ENCODE measurements at places on chromosomes 12 and 14. TPM values are rescaled to one million over a fixed set of nuclear protein-coding genes. Genes with fewer than 3 reads are reported as not detected.

Gene CCDC197
- not detected for total RNA-seq

Gene GLT1D1
- total RNA-seq, result not detected

Gene KCNH5
- total RNA-seq, result not detected

DNA sequence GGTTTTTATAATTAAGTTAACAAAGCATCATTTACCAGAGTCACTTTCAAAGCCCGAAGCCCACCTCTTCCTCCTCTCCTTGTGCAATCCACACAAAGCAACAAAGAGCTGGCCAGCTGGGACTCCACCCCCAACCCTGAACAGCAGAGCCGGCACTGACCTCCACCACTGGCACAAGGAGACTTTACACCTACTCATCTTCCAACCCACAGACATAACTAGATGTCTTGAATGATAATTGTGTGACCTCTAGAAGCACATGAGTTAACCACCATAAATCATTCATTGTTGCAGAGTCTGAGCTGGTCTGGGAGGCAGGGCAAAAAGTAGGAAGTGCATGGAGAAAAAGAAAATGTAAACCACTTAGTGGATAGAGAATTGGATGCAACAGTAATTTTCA, 72.2 kb downstream of the ST8SIA1 start:
- no peak overlapping the region for H3K27ac ChIP-seq
- peaks cover 2% of the 10 kb centered on the region for H3K27me3 ChIP-seq
- no peaks in the 10 kb centered on the region for H3K36me3 ChIP-seq
- DNase-seq, result no peak

GRCh38 chr12:82058197-82058596, 299.0 kb upstream of the PPFIA2 start:
- DNase-seq, result no peak
- no peaks in the 10 kb centered on the region for H3K27me3 ChIP-seq
- H3K27ac ChIP-seq, result no peak overlapping the region

DNA sequence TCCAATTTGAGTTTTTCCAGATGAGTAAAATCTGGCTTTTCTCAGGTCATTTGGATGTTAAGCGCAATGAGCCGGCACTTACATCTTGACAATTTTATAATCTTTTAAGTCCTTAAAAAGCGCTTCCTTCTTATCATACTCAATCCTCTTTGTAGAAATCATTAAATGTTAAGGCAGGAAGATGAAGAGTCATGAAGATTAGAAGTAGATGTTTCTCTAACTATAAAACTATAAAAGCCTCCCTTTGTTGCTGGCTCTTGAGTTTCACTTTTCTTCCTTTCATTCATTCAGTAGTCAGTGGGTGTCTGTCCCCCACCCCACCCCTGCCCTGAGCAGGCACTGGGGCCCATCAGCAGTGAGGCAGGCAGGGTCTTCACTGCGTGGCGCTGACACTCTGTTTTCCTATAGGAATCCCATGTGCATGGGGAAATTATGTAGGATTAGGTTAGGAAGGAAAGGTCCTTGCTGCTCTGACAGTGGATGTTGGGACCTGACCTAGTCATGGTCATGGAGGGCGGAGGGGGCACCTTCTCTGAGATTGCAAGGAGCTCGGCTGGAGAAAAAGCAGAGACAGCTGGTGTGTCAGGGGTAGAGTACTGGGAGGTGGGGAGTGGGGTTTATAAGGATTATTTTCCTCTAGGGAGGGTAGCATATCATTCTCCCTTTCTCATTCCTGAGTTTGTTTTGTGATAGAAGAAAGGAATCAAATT, 65.8 kb downstream of the CCDC92 start:
- no peak overlapping the region for H3K4me3 ChIP-seq
- H3K36me3 ChIP-seq, result no peaks in the 10 kb centered on the region

DNA sequence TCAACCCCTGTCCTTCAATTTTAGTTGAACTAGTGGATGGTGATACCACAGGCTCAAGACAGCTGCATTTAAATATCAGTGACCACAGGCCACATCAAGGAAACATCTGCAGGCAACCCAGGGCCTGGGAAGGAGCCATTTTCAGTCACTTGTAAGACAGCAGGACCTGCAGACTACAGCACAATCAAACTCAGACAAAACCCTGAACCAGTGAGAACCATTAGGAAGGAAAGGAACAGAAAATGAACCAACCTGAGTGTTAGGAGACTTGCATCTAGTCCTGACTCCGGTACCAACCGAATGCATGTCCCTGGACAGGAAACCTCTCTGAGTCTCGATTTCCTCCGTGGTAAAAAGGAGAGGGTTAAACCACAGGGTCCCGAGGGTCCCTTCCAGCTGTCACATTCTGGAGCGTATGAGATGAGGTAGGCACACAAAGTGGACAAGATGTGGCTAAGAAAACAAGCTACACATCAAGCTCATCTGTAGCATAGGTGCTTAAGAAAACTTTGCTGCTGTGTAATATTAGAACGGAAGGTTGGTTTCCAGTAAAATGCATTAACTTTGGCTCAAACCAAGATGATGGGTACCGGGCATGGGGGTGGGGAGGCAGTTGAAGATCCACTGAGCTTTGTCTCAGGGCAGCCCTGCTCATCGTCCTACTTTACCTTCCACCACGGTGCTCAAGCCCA, 1.6 kb upstream of the CDKN1B start:
- H3K36me3 ChIP-seq, result no peaks in the 10 kb centered on the region
- H3K4me3 ChIP-seq, result peak overlapping the region; percentile 100
- no peaks in the 10 kb centered on the region for H3K27me3 ChIP-seq

GRCh38 chr12:100170313-100170858, 27.7 kb upstream of the BLTP3B start:
- no peak overlapping the region for H3K4me3 ChIP-seq
- no peaks in the 10 kb centered on the region for H3K27me3 ChIP-seq
- no peak overlapping the region for H3K27ac ChIP-seq
- no peak for DNase-seq
- H3K36me3 ChIP-seq, result peaks cover 10% of the 10 kb centered on the region
- no peaks in the 10 kb centered on the region for H3K4me1 ChIP-seq

DNA sequence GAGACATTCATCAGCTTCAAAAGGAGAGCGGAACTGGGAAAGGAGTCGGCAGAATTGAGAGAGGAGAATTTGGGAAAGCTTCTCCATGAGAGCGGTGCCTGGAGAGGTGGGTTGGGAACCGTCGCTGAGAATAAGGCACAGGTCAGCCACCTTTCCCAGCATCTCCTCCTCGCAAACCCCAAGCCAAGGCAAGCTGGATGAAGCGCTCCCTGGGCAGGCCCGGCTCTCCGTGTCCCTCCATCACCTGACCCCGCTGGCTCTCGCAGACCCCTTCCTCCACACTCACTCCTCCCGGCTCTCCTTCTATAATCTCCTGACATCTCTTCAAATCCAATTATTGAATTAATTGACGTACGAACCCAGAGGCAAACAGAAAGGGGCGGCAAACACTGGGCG, 18.9 kb upstream of the ATP5MC2 start:
- DNase-seq, result no peak
- H3K27ac ChIP-seq, result no peak overlapping the region
- H3K4me1 ChIP-seq, result peaks cover 29% of the 10 kb centered on the region
- H3K27me3 ChIP-seq, result peaks cover 30% of the 10 kb centered on the region

DNA sequence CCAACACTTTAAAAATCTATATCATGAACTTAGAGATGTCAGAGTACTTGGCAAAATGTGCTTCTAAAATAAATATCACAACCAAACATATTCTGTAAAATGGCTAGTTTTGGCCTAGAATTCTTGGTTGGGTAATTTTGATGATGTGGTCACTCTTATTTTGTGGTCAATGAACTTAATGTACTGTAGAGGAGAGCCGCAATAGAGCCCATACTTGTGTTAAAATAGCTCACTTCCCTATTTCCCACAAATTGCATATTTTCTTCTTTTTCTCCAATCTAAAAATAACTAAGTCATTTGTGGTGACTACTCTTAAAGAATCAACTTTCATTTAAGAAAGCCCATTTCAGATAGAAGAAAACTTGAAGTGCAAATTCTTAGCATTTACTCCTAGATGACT, 619.4 kb downstream of the CCER1 start:
- H3K36me3 ChIP-seq, result no peaks in the 10 kb centered on the region
- no peak overlapping the region for H3K4me3 ChIP-seq
- H3K27me3 ChIP-seq, result no peaks in the 10 kb centered on the region
- H3K27ac ChIP-seq, result no peak overlapping the region
- no peaks in the 10 kb centered on the region for H3K4me1 ChIP-seq

DNA sequence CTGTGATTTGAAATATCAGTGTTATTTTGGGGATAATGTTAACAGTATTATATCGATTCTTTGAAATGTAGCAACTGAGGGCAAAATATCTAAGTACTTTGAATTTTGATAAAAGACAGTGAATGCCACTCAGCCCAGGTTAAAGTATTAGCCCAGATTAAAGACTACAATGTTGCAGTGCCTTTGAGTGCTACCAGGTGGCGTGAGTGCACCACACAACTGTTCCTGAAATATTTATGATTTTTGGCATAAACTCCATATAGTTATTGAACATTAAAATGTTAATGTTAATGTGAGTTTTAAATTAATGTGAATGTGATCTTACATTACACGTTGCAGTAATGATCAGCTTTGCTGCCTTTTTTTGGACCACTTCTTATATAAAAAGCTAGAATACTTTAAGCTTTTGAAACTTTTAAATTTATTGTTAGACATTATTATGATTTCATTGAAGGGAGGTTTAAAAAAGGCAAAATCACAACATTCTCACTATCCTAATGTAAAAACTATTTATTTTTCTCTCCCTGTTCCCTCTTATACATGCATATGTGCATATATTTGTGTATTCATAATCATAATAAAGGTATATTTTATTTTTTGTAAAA, 22.5 kb downstream of the MRPS35 start:
- H3K4me3 ChIP-seq, result no peak overlapping the region
- no peaks in the 10 kb centered on the region for H3K27me3 ChIP-seq
- H3K4me1 ChIP-seq, result no peaks in the 10 kb centered on the region
- no peaks in the 10 kb centered on the region for H3K36me3 ChIP-seq

DNA sequence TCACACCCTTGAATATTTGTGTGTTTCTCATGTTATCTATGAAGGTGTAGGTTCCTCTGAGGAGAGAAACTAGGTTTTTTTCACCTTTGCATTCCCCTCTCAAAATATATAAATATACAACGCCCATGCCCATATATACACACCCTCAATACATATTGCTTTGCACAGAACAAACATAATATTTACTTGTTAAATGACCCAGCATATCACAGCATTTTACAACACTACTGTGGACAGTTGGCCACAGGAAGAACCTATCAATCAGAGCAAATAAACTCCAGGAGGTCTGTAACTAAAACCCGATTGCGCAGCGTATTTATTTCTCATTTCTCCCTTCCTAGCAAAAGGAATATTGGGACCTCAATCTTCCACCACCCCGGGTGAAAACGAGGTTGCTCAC, 196.0 kb downstream of the SLC5A8 start:
- no peaks in the 10 kb centered on the region for H3K27me3 ChIP-seq
- no peak overlapping the region for H3K4me3 ChIP-seq
- H3K4me1 ChIP-seq, result no peaks in the 10 kb centered on the region
- DNase-seq, result no peak
- no peaks in the 10 kb centered on the region for H3K36me3 ChIP-seq

DNA sequence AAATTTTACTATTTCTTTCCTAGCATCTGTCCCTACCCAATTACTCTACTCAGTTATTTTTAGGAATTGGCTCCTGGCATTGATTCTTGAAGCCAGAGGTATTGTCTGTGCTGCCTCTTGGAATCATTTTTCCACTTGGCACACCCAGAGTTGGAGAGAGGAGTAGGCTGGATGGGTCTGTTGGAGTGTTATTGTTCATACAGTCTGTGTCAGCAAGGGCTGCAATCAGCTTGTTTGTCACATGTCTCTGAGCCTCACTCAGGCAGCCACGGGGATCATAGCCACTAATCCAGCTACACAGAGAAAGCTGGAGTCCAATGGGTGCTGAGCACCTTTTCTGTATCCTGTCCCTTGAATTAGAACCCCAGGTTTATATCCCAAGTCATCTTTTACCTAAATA, 176.0 kb upstream of the DYRK2 start:
- no peak overlapping the region for H3K4me3 ChIP-seq
- no peaks in the 10 kb centered on the region for H3K27me3 ChIP-seq
- no peak overlapping the region for H3K27ac ChIP-seq
- H3K36me3 ChIP-seq, result no peaks in the 10 kb centered on the region

DNA sequence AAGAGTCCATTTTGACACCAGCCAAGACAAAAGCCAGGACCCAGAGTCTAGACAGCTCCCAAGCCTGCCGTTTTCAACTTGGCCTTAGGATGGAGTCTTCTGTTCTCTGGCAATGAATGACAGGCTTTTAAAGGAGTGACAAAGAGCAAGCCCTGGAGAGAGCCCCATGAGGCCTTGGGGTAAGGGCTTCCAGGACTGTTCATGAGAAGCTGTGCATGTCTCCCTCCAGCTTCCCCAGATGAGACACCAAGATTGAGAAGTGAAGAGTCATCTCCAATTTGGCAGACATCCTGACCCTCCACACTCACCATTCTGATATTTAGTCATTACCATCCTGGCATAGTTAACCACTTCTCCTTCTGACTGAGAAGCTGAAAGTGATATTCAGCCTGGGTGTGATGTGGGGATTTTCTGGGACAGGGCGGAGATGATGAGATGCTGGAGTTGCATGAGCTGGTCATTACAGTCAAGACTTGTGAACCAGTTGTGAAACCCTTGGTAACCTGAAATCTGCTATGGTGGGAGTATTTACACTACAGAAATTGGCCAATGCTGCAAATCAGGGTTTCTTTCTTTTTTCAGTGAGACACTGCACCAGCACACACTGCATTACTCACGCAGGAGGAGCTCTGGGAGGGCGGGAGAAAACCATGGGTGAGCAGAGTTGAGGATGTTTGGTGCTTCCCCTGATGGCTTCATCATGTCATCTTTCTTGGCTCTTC, 77.8 kb downstream of the VCPKMT start:
- H3K4me3 ChIP-seq, result no peak overlapping the region
- no peak for DNase-seq
- H3K27me3 ChIP-seq, result no peaks in the 10 kb centered on the region
- peak overlapping the region; percentile 78 for H3K27ac ChIP-seq

- DNase-seq, result no peak
- H3K27ac ChIP-seq, result no peak overlapping the region
- no peaks in the 10 kb centered on the region for H3K36me3 ChIP-seq
- H3K27me3 ChIP-seq, result no peaks in the 10 kb centered on the region
- no peaks in the 10 kb centered on the region for H3K4me1 ChIP-seq
- H3K4me3 ChIP-seq, result no peak overlapping the region
Measured at GRCh38 chr12:64229796-64230195, 7.7 kb upstream of the KICS2 start.

GRCh38 chr14:40248671-40249070, 816.4 kb upstream of the FBXO33 start:
- H3K27me3 ChIP-seq, result no peaks in the 10 kb centered on the region
- H3K27ac ChIP-seq, result no peak overlapping the region
- no peaks in the 10 kb centered on the region for H3K4me1 ChIP-seq
- H3K4me3 ChIP-seq, result no peak overlapping the region
- no peak for DNase-seq

DNA sequence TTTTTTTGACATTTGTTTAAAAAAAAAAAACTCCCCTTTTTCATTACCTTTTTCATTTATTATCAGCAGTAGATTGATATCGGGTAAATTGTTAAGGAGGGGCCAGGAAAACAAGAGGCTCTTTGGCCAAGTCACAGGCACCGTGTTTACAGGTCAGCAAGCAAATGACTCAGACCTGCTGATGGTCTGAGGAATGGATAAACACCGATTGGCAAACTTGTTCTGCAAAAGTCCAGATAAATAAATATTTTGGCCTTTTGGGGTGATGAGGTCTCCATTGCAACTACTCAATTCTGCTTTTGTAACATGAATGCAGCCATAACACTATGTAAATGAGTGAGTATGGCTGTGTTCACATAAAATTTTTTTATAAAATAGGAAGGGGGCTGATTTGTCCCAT, 94.0 kb downstream of the RPS29 start:
- peaks cover 10% of the 10 kb centered on the region for H3K27me3 ChIP-seq
- no peaks in the 10 kb centered on the region for H3K36me3 ChIP-seq
- H3K4me3 ChIP-seq, result no peak overlapping the region
- DNase-seq, result no peak
- no peak overlapping the region for H3K27ac ChIP-seq
- no peaks in the 10 kb centered on the region for H3K4me1 ChIP-seq

All from T-cell (primary cell).